ENCODE measurements at places on chromosomes 6 and 20.

- no peak for DNase-seq
These were observed 48.9 kb downstream of the PIGU start for GRCh38 chr20:34628026-34628425.

- DNase-seq: peak; percentile 10
These were observed 19.5 kb upstream of the SLC22A7 start for GRCh38 chr6:43278524-43279078.

GRCh38 chr6:134293659-134294161 is 24.2 kb downstream of the SGK1 start:
- no peak for DNase-seq

DNA sequence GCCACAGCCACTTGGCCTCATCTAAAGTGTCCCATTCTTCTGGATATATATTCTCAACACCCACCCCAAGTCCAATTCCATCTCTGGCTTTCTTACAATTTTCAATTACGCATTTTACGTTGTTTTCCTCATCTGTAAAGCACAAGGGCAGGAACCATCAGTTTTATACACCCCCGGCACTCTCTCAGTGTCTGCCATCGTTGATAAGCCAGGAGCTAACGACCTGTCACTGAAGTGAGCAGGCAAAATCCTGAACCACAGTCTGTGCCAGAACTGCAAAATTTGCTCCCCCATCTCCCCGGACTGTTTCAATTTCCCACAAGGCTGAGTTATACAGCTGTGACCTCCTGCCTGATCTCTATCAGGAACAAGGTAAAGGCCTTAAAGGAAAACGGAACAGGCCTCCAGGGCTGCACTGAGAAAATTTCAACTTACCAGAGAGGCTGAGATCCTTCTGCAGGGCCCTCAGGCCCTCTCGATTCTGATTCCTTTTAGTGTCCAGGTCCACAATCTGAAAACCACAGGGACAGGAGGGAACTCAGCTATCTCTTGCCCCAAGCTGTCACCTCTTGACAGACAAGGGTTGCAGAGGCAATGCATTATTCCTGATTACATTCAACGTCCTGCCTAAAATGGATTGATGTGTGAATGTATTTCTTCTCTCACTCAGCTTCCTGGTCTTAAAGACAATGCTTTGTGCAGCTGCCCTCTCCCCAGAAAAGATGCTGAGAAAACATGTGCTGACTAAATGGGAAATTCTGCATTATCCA is 1.8 kb downstream of the PDRG1 start:
- no peak for DNase-seq

GRCh38 chr6:124551711-124552233 is 410.5 kb upstream of the RNF217 start:
- no peak for DNase-seq

DNA sequence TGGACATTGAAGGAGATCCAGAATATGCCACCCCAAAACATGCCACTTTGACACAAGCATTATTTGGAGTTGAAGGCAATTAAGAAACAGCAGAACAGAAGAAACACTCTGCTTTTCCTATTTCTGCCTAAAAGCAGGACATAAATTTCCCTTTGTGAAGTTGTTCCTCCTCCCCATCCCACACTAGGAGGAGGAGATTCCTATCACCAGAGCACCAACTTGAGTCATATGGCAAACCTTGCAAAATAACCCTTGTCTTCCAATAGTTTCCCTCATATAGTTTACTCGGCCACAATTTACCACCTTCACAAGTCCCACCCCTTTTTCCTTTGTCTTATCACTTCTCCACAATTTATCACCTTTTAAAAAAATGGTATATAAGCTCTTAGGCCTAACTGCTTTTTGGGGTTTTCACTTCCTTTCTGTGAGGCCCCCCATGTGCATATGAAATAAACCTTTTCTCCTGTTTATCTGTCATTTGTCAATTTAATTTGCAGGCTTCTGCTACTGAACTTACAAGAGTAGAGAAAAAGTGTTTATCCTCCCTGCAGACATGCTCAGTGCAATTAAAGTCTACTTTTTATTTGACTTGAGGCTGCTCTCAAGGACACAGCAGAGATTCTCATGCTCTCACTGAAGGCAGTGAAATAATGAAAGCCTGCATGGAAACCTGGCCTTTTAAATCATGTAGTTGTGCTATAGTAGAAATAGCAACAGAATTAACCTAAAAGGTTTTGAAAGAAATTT is 2.8 kb upstream of the RAB23 start:
- DNase-seq: no peak

DNA sequence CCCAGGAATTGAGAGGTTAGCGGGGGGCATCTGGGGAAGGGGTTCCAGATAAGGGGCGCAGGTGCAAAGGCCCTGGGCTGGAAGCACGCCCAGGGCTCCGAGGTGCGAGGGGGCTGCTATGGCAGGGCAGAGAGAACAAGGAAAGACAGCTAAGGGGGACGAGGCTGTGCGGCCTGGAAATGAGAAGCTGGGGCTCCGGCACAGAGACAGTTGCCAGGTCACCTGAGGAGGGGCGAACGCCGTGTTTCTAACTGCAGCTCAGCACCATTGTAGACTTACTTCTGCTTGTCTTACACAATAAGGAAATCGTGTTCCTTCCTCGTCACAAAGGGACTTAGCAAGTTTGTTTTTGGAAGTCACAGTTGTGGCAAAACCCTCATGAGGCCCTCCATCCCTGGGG is 68.9 kb upstream of the TBXT start:
- DNase-seq: no peak

- no peak for DNase-seq
These were observed 116.5 kb downstream of the EDN3 start for GRCh38 chr20:59416916-59417315.

DNA sequence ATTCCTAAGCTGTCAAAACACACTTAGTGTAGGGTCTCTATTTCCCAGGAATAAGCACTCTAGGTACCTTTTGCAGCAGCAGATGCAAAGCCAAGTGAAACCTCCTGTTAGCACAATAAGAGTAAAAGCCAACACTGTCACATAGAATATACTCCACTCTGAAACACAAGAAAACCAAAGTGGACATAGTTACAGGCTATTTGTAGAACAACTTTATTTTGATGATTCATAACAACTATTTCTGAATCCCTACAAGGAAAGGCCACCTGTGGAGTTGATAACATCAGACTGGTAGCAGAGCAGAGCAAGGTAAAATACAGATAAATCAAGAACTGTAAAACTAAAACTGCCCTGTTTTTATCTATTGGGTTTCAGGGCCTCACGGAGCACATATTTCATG is 59.7 kb downstream of the ALDH5A1 start:
- DNase-seq: no peak

GRCh38 chr6:116471531-116471930 is 10.4 kb downstream of the CALHM6 start:
- no peak for DNase-seq

- no peak for DNase-seq
These were observed 42.1 kb downstream of the BFSP1 start for GRCh38 chr20:17488916-17489600.

DNA sequence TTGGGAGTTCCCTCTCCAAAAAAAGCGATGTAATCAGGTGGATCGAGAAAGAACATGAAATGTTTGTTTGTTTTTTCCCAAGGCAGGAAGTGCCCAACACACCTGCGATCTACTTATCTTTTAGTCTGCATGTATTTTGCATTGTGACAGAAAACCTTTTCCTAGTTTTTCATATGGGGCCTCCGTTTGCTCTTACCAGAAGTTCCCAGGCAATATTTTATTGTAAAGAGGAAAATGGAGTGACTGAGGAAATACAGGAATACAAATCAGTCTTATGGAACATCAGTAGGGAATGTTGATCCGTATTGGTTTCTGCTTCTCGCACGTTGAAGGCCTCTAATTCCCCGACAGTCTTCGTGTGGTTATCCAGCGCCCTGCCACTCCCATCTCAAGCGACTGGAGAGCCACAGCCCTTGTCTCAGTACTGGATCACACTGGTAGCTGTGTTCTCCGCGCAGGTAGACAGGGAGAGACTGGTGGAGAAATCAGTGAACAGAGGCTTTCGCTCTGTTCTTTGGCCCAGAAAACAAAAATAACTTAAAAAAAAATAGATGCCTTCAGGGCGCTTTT is 107.4 kb downstream of the TRIM27 start:
- DNase-seq: no peak

- DNase-seq: no peak
These were observed 62.4 kb downstream of the GCNT2 start for GRCh38 chr6:10583509-10583901.
